ENCODE measurements at places on chromosomes 6 and 20. TPM values are rescaled to one million over a fixed set of nuclear protein-coding genes. Genes with fewer than 3 reads are reported as not detected.

PARD6B gene
- total RNA-seq, result 0.37 TPM

CD83 gene
- 0.92 TPM for total RNA-seq

ZKSCAN4 gene
- total RNA-seq, result 5.3 TPM

ZBTB46 gene
- 9.7 TPM for total RNA-seq

PAK5 gene
- total RNA-seq, result not detected

Data from smooth muscle cell of bladder (primary cell).